ENCODE measurements at places on chromosomes 16 and 17.

DNA sequence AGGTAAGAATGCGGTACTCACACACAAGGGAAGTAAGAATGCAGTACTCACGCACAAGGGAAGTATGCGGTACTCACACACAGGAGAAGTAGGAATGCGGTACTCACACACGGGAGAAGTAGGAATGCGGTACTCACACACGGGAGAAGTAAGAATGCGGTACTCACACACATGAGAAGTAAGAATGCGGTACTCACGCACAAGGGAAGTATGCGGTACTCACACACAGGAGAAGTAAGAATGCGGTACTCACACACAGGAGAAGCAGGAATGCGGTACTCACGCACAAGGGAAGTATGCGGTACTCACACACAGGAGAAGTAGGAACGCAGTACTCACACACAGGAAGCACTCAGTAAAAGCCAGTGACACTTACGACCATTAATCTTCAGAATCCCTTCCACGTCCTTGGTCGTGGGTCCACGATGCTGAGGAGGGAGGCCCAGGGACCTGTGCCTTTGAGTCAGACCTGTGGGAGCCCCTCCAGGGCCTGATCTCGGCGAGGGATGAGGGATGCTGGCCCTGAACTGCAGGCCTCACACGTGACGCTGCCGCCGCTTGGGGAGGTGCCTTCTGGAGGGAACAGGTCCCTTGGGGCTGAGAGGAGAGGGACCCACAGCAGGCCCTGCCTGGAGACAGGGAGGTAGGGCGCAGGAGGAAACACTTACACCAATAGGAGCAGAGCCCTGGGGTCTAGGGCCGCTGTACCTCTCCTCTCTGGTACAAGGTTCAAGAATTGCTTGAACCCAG is 20.2 kb downstream of the ABR start:
- no peak for DNase-seq

DNA sequence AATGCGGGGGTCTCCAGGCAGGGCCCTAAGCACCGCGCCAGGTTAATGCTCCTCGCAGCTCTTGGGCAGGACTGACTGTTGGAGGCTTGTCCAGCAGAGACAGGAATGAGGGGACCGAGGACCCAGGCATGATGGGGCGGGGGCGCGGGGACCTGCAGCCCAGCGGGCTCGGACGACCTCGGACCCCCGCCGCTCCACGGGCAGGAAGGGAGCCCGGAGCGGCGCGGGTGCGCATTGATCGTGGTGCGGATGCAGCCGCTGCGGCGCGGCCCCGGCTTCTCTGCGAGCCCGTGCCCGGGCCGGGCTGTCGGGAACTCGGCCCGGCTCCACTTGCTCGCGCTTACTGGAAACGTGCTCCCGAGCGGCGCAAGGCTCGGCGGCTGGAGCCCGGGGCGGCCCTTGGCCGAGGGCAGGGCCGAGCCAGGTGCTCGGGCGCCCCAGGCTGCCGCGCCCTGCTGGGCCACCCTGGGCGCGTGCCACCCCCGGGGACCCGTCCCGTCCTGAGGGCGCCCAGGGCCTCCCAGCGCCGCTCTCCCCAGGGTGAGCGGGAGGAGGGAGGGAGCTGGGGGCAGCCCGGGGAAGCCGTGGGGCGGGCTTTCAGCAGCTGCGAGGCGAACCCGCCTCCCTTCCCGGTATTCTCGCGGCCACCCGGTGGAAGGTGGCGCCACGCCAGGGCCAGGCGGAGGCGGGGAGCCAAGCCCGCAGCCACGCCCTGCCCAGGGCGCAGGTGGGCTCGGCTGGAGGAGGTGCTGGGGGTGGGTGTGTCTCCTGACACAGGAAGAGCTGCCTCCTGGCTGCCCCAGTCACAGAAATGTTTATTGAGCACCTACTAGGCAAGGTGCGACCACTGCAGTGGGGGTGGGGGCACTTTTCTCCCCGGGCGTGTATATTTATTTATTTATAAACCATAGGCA is 45.9 kb downstream of the SOCS3 start:
- peak; percentile 50 for DNase-seq

DNA sequence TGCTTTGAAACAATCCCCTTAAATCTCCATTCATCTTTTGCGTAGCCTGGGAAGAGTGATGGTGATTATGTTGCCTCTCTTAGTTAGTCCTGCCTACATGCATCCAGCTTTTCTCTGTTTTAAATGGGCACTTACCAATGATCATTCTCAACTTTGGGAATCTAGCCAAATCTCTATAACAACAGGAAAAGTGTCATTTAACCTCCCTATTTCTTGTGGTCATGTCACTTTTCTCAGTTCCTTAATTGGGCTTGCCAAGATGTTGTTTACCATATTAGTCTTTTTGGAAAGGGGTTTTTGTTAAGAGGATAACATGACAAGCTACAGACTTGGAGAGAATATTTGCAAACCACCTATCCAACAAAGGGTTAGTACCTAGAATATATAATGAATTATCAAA is 15.6 kb upstream of the CLEC10A start:
- no peak for DNase-seq

DNA sequence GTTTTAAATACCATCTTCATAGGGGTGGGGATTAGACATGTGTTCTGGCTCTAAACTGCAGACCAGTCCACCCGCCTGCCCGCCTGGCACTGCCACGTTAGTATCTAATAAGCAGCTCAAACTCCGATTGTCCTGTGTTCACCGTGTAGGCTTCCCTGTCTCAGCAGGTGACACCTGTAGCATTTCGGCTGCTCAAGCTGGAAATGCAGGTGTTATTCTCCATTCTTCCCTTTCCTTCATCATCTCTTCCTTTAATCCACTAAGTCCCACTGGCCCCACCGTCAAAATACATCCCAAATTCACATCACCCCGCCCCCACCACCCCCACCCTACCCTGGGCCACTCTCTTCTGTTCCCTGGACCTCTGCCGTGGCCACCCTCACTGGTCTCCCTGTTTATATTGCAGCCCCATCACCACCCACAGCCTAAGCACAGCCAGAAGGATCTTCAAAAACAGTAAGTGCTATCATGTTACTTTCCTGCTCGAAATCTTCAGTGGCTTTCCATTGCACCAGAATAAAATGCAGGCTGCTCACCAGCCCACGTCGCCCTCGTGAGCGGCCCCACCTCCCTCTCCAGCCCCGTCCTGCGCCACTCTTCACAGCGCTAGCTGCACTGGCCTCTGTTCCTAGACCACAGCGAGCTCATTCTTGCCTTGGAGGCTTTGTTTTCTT is 65.1 kb downstream of the RTN4RL1 start:
- no peak for DNase-seq

DNA sequence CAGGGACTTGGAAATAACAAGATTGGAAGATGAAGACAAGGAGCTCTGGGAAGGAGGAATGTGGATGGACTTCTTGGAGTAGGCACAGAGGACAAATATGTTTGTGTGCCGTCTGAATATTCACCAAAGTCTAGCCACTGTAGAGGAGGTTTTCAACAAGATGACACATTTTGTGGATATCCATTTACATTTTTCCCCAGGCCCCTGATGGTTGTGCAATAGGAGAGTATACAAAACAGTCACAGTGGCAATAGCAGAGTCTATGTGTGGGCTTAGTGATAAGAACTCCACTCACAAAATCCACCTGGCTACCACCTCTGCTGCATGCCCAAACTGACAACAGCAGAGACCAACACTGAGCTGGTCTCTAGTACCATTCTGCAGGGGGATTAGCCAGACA is 32.6 kb upstream of the RPL38 start:
- no peak for DNase-seq

GRCh38 chr17:75003070-75003956 is 9.2 kb upstream of the MRPL58 start:
- DNase-seq, result no peak

DNA sequence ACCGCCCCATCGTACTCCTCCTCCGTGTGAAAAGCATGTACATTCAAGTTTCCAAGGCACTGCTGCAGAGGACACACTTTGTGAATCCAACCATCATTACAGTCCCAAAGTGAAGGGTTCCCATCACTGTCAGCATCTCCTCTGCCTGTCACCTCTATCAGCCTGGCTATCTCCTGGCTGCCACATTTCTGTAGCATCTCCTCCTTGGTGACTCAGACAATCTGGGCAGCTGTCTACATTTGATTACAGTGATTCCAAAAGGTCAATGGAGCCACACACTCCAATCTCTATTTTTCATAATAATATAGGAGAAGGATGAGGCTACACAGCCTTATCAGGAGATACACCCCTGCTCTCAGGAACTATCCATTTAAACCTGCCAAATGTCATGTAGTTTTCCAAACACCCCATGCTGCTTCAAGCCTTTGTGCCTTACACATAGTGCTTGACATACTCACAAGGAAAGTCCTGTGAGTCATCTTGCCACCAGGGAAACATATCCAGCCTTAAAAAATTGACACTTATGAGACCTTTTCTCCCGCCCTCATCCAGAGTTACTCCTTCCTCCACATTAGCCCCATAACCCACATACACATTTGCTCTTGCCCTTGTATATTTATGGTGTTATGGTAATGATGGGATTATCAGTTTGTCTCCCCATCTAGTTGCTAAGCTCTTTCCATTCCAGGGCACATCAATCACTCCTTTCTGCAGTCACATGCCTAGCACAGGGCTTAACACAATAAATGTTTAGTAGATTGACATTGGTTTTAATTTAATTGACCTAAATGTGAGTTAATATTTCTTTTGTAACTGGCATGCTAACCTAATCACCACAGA is 250.1 kb upstream of the CDH5 start:
- no peak for DNase-seq

GRCh38 chr16:48608871-48609651 is 919 bp downstream of the N4BP1 start:
- peak; percentile 26 for DNase-seq

DNA sequence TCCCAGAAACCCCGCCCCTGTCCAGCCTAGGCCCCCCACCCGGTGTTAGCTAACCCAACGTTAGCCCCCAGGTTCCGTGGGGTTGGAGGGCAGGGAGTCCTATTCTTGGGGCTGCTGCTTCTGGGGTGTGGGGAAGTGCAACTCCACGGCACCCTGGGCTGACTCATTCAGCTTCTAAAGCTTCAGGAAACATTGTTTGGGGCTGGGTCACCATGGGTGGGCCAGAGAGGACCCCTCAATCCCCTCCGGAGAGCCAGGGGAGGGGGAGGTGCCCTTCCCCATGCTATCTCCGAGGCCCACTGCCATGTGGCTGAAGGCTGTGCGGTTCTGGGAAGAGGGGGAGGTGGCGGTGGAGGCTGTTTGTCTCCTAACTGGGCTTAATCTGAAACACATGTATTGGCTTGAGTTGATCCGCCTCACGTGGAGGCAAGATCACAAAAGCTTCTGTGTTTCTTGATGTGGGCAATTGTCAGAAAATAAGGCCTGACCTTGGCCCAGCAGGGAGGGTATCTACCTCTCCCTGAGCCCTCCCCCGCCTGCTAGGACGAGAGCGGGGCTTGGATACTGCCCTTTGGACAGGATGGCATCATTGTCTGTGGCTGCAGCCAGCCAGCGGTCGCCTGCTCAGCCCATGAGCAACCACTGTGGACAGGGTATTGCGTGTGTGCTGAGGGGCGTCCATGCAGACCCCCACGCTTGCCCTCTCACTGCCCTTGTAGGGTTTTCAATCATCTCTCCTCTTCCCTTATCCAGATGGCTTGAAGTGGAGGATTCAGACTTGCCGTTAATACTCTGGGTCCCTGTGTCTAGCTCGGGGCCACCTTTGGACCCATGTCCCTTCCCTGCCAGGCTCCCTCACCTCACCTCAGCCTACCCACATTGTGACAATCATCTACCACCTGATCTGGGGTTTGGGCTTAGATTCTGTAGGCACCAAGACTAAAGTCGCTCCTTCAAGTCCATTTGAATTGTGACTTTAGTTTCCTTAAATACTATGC is 1.3 kb downstream of the SERPINF1 start:
- no peak for DNase-seq

- no peak for DNase-seq
Observed at GRCh38 chr17:62780951-62781350, 27.2 kb downstream of the MARCHF10 start.

- DNase-seq, result peak; percentile 59
Observed at GRCh38 chr17:63919311-63919723, 678 bp upstream of the GH1 start.

GRCh38 chr17:65385726-65386125 is 175.7 kb downstream of the AXIN2 start:
- no peak for DNase-seq

GRCh38 chr17:43479948-43480347 is 3.8 kb upstream of the DHX8 start:
- no peak for DNase-seq

DNA sequence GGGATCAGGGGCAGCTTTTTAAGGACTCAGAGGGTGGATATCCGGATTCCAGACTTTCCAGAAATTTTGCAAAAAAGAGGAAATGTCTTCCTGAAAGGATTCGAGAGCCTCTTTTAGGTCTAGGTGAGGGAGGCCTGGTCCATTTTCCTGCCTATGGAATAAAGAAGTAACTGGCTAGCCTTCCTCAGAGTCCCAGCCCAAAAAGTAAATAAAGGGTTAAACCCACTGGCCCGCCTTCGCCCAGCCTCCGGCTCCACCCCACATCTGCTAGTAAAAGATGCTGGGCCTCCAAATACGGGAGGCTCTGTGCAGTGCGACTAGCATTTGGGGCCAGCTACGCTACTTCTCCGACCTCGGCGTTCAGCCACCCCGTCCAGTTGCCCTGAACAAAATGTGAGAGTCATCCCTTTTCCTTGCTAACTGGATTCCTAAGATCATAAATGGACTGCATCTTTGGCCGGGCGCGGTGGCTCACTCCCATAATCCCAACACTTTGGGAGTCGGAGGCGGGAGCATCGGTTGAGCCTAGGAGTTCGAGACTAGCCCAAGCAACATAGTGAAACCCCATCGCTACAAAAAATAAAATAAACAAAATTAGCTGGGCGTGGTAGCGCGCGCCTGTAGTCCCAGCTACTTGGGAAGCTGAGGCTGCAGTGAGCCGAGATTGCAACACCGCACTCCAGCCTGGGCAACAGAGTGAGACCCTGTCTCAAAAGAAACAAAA is 824 bp upstream of the MPP2 start:
- DNase-seq, result peak; percentile 35

GRCh38 chr16:64705443-64705842 is 416.4 kb downstream of the CDH11 start:
- DNase-seq, result no peak

- DNase-seq, result peak; percentile 32
Observed at GRCh38 chr17:50816771-50817751, 18.3 kb upstream of the WFIKKN2 start.

DNA sequence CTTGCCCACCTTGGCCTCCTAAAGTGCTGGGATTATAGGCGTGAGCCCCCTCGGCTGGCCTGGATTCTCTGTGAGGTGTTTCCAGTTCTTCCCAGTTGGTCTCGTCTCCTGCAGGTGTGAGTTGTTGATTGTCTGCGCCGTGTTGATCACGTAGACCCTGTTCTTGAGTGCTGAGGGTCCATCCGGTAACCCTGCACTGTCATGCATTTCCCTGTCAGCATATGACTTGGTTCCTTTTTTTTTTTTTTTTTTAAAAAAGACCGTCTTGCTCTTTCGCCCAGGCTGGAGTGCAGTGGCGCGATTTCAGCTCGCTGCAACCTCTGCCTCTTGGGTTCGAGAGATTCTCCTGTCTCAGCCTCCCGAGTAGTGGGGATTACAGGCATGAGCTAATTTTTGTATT is 17.3 kb downstream of the MGRN1 start:
- no peak for DNase-seq

DNA sequence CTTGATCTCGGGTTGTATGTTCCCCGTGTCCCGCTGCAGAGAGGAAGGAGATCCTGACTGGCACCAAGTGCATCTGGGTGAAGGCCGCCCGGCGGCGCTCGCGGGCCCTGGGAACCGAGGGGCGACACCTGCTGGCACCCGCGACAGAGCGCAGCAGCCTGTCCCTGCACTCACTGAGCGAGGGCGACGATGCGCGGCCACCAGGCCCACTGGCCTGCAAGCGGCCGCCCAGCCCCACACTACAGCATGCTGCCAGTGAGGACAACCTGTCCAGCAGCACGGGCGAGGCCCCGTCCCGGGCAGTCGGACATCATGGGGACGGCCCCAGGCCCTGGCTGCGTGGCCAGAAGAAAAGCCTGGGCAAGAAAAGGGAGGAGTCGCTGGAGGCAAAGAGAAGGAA is 7.5 kb downstream of the BTBD17 start:
- DNase-seq, result peak; percentile 28

Measured in T follicular helper cell (primary cell).